Activated T-helper 1 cell treated with Interleukin-2 at 50 U/mL for 16 hours (primary cell): ENCODE measurements at places on chromosomes 7 and 10.

DNA sequence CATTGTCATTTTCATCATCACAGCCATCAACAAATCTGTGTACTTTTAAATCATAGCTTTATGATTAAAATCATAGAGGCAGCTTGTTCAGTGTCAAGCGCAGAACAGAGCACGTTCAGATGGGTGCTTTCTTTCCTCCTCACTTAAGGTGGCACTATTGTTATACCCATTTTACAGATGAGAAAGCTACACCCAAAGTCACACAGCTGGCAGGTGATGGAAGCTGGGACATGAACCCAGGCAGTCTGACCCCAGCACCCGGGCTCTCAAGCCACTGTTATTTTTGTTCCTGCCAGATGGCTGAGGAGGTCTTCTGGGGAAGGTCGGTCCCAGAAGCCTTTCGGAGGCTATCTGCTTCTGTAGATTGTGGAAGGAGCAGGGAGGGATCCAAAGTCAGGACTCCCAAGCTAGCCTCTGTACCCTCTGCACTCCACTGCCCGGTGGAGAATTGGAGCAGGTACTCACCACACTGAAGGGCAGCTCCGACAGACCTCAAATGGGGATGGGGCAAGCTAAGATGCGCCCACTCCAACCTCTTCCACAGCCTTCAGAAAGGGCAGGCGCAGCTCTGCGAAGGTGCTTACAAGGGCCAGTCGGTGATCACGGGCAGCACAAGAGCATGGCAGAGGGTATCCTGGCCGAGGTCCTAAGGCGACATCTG, 610 bp downstream of the AVPI1 start:
- no peak for DNase-seq

- DNase-seq, result no peak
Observed at GRCh38 chr7:73995821-73996511, 32.0 kb upstream of the ELN start.

DNA sequence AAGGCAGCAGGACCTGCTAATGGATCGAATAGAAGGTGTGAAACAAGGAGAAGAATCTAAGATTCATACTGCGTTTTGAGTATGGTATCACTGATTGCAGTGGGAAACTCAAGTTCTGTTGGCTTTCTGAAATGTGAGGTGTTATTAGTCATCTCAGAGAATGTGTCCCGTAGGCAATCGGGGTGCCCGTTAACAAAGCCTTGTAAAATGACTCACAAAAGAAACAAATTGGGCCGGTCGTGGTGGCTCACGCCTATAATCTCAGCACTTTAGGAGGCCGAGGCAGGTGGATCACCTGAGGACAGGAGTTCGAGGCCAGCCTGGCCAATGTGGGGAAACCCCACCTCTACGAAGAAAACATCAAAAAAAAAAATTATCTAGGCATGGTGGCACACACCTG, 118.2 kb upstream of the C7orf33 start:
- no peak for DNase-seq

DNA sequence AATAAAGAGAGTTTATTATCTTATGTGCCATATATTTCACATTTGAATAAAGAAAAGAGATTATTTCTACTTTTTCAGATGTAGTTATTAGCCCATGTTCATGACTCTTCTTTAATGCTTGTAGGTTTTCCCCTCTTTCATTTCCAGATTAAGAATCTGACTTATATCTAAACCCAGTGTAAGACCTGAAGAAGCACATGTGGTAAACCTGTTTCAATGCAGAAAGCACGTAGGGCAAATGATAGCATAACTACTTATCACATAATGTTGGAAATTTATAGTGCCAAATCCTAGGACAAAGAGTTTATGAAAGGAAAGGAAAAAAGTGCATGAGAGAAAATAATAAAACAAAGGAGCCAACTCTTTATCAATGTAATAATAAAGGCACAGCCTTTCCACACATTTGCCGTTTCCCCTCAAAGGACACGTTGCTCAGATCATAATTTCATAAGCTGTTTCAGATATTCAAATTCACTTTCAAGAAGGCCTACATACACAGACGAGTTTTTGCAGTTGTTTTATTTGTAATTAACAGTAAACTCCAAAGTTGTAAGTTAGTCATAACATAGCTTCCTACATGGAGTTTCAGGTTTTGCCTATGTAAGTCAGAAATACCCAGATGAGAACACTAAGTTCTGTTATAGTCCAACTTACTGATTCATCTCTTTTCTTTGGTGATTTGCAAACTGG, 88.8 kb upstream of the MDFIC start:
- DNase-seq, result no peak

DNA sequence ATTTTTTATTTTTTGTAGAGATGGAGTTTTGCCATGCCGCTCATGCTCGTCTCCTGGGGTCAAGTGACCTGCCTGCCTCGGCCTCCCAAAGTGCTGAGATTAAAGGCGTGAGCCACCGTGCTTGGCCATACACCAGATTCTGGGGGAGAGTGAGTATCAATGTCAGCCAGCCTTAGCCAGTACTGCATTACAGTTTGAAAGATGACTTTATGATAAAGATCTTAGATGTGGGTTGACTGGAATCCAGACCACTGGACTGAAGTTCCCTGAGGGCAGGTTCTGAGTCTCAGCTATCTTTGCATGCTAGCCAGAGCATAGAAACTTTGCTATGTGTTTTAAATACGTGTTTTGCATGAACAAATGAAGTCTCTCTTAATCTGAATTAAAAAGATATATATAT, 117.2 kb upstream of the EFCAB10 start:
- no peak for DNase-seq

DNA sequence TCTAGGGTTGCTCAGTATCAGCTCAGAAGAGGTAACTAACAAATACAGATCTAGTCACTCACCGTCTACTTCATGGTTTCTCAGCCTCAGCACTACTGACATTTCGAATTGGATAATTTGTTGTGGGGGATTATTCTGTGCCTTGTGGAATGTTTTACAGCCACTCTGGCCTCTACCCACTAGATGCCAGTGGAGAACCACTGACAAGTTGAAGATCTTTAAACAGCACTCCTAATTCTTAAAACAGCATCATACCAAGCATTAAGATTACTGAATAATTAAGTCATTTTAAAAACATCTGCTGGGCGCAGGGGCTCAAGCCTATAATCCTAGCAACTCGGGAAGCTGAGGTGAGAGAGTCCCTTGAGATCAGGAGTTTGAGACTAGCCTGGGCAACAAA, 82.6 kb downstream of the UPF2 start:
- DNase-seq, result no peak

DNA sequence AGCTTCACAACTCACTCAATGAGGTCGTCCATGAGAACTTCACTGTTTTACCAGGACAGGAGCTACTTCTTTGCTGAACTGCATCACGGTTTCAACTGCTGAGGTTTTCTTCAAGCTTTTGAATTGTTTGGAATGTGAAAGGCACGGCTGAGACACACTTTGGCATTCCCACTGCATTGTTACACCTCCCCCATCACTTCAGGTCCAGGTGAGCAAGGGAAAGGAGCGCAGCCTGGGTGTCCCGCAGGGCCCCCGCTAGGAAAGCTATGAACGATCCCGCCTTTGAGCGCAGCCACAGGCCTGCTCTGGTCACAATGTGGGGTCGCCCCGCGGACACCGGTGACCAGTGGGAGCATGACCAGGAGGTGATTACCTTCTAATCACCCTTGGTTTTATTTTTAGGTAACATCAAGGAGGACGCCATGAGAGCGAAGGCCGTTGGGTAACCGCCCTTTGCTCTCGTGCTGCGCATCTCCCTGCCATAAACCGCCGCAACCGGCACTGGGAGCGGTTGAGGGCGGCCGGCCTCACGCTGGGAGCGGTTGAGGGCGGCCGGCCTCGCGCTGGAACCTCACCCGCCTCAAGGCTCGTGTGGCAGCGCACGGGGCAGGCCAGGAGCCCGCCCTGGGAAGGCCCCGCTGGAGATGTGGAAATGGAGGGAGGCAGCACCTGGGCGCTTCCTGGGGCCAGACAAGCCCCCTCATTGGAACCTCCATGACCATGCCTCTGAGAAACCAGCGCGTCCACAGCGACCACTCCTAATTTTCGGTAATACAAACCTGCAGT, 50.9 kb upstream of the SGMS1 start:
- no peak for DNase-seq

DNA sequence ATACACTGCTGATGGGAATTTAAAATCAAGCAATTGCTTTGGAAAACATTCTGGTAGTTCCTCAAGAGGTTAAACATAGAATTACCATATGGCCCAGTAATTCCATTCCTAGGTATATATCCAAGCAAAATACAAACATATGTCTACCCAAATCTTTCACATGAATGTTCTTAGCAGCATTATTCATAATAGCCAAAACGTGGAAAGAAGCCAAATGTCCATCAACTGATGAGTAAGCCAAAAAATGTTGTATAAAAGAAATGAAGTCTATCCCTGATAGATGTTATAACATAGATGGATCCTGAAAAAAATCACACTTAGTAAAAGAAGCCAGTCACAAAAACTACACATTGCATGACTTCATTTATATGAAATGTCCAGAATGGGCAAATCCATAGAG, 893.0 kb downstream of the SORCS3 start:
- no peak for DNase-seq

- no peak for DNase-seq
Observed at GRCh38 chr10:98403812-98404504, 11.0 kb downstream of the PYROXD2 start.

- no peak for DNase-seq
Observed at GRCh38 chr10:35552650-35553342, 52.3 kb upstream of the GJD4 start.

GRCh38 chr7:118974836-118975235, 750.3 kb downstream of the ANKRD7 start:
- no peak for DNase-seq

- DNase-seq, result no peak
Observed at GRCh38 chr7:69781412-69781846, 183.2 kb downstream of the AUTS2 start.

GRCh38 chr10:84334811-84335210, 6.4 kb downstream of the CCSER2 start:
- DNase-seq, result no peak

DNA sequence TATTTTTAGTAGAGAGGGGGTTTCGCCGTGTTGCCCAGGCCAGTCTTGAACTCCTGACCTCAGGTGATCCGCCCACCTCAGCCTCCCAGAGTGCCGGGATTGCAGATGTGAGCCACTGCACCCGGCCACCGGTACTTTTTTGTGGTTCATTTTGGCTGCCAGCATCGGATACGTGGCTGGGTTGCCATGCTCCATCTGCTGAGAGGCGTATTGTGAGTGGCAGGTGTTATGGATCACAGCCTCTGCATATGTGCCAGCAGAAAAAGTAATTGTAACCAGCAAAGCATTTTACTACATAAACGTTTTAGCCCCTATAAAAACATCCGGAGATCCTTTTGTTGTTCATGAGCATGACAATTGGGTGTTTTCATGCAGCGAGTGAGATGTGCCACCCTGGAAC, 7.1 kb downstream of the FOXK1 start:
- no peak for DNase-seq

DNA sequence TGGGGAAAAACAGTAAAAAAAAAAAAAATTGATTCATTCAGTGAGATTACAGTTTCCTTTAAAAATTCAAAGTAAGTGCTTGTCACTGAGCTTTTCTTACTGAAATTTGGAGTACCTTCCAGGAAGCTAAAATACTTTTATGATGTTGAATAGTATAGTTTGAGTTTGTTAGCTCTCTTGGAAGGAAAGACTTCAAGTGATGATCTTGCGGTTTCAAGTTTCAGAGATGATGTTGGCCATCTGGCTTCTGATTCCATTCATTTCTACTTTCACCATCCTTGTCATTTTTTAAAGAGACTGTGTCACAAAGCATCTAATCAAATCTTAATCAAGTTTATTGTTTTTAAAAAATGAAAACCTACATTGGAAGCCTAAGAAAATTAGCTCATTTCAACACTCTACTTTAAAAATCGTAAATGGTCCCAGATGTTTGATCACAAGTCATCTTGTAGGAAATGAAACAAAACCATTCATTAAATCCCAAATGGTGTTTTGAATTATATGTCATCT, 4.9 kb upstream of the HERPUD2 start:
- no peak for DNase-seq

- DNase-seq, result no peak
Observed at GRCh38 chr7:115475761-115476385, 554.0 kb downstream of the MDFIC start.

- DNase-seq, result no peak
Observed at GRCh38 chr10:74099836-74100235, 50.8 kb downstream of the AP3M1 start.

GRCh38 chr10:118471863-118472262, 123.6 kb downstream of the PRLHR start:
- no peak for DNase-seq

- DNase-seq, result no peak
Observed at GRCh38 chr10:486206-486605, 203.3 kb downstream of the DIP2C start.

DNA sequence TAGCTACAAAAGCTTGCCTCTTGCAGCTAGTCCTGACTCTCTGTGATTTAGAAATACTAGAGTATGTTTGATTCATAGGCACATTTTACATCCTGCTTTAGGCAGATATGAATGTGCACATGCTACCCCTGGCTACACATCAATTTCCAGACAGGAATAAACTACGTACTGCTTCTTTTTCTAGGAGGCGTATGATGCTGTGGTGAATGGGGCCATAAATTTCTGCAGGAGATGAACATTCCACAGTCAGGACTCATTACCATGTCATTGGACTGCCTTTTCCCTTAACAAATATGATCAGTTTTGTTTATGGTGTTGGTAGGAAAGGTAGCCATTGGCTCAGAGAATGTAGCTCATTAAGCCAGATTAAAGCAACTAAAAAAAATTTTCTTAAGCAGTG, 50.1 kb upstream of the IFRD1 start:
- DNase-seq, result no peak

- no peak for DNase-seq
Observed at GRCh38 chr10:117188371-117188770, 8.9 kb upstream of the KCNK18 start.

- DNase-seq, result no peak
Observed at GRCh38 chr7:52749880-52750279, 285.6 kb upstream of the POM121L12 start.

GRCh38 chr10:127952575-127952869, 45.6 kb downstream of the PTPRE start:
- DNase-seq, result no peak

- DNase-seq, result no peak
Observed at GRCh38 chr10:49252313-49253034, 46.5 kb upstream of the C10orf71 start.

DNA sequence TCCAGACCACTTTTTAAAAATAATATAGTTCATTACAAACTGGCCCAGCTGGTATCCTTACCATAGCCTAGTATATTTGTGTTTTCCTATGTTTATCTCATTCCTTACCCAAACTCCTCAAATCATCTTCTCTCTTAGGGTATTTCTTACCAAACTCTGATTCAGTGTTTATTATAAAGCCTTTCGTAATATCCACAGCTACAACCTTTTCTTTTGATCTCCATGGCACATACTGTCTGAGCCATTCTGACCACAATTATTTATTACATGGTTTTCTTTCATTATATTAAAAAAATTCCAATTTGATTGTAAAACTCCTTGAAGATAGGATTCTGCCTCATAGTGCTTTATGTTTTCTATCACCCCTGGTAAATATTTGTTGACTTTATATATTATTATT, 94.2 kb downstream of the LRMDA start:
- no peak for DNase-seq
